Right kidney (tissue), 9 donors: ENCODE measurements at places on chromosomes 13 and 19.

GRCh38 chr19:42291435-42291810 lies 10.5 kb upstream of the PRR19 start:
- no peak for DNase-seq

DNA sequence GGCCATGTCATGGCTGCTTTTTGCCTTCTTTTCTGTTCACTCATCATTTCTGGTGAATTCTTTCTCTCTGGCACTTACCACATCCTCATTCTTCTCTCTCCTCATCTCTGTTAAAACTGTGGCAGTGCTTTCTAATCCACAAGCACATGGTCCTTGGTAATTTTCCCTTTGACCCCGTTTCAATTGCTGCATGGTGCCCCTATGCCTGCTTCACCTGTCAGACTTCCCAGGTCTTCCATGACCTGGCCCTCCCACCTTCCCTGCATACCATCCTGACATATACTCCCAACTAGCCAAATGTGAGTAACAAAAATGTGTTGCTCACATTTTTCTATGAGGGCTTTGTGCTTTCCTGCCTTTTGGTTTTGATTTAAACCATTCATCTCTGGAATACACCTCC lies 286.5 kb downstream of the MTUS2 start:
- no peak for DNase-seq

DNA sequence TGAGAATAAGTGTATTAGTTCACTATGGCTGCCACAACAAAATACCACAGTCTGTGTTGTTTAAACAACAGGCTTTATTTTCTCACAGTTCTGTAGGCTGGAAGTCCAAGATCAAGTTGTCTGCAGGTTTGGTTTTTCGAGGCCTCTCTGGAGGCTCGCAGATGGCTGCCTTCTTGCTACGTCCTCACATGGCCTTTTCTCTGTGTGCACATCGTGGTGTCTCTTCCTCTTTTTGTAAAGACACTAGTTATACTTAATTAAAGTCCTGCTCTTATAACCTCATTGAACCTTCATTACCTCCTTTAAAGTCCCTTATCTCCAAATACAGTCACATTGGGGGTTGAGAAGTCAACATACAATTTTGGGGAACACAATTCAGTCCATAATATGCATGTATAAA lies 10.6 kb downstream of the CSNK1A1L start:
- DNase-seq = no peak

GRCh38 chr13:29849071-29849631 lies 1.3 kb downstream of the UBL3 start:
- DNase-seq = peak; percentile 67

DNA sequence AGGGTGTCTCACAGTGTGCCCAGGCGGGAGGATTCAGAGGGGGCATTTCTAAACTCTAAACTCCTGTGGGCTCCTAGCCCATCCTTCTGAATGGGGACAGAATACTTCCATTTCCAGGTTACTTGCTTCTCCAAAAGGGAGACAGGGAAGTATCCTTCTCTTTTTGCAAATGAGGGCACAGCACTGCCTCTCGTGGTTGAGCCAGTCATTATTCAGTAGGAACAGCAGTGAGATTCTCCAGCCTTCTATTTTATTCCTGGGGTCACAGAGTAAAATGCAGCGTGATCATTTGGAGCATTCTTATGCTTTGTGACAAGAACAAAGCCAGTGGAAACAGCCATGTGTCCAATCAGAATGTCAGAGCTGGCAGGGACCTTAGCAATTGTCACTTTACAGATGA lies 15.7 kb upstream of the TSHZ3 start:
- DNase-seq = no peak

DNA sequence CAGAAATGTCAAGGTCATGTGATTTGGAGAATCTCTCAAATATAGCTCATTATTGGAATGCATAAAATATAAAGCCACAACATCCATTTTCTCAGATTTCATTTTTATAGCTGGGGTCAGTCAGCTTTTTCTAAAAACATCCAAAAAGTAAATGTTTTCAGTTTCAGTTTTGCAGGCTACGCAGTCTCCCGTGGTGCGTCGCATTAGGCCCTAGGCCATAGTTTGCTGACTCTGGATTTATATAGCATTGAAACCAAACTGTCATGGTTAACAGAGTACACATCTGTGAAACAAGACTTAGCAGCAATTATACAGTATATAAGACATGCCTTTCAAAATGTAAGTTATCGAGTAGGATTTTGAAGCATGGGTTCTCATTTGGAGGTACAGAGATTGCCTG lies 140.0 kb downstream of the IRS2 start:
- no peak for DNase-seq

DNA sequence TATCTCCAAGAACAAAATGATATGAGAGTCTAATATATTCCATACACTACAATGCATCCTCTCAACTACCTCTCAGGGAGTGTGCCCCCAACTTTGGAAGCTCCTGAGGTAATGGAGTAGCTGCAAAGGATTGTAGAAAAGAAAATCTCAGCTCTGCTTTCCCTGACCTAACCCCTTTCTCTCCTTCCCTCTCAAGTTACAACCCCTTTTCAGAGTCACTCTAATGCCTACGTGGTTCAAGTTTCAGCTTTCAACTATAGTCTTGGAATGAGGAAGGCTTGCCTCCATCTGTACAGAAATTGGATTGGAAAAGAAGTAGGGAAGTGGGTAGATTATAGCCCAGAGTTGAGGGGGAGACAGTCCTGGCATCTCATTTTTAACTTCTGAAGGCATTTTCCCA lies 256.0 kb downstream of the PCDH9 start:
- no peak for DNase-seq

DNA sequence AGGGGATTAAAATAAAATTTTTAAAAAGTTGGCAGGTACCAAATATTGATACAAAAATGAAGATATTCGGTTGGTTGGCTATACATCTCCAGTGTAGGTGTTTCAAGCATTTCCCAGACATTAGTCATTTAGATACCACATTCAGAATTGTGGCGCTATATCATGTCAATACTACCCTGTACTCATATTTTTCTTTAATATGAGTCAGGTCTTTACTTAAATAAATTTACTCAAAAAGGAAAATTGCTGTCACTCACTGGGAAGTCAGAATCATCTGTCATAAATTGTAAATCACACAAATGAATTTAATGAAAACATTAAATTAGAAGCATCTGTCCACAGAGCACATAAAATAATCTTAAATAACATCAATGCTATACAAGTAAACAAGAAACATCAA lies 134.2 kb downstream of the TSHZ3 start:
- DNase-seq = no peak
